Regular cardiac myocyte (primary cell): ENCODE measurements at places on chromosomes 2 and 18. TPM values are rescaled to one million over a fixed set of nuclear protein-coding genes. Genes with fewer than 3 reads are reported as not detected.

CAPN14 gene
- under 0.01 and 0.28 TPM in 2 replicates for total RNA-seq

TACR1 gene
- 0.19 and 0.56 TPM in 2 replicates for total RNA-seq

UGT1A4 gene
- total RNA-seq: 0.28 TPM in 1 of 2 replicates, not detected in the other

MAL gene
- 0.85 and 0.96 TPM in 2 replicates for total RNA-seq

VIL1 gene
- total RNA-seq: under 0.01 TPM in 2 replicates

IER3IP1 gene
- total RNA-seq: 21.4 and 28.2 TPM in 2 replicates

FBXO48 gene
- 0.28 and 0.58 TPM in 2 replicates for total RNA-seq

PRKAG3 gene
- total RNA-seq: under 0.01 TPM in 1 of 2 replicates, not detected in the other

NEMP2 gene
- 6.7 and 9.3 TPM in 2 replicates for total RNA-seq

TBR1 gene
- under 0.01 TPM in 1 of 2 replicates, not detected in the other for total RNA-seq

PSTPIP2 gene
- total RNA-seq: 7.3 and 10.0 TPM in 2 replicates

DLX2 gene
- 0.96 TPM in 1 of 2 replicates, not detected in the other for total RNA-seq

SULT1C4 gene
- total RNA-seq: 0.56 and 0.58 TPM in 2 replicates

NFU1 gene
- total RNA-seq: 44.0 and 52.0 TPM in 2 replicates

NT5C1B gene
- total RNA-seq: not detected in 2 replicates

FHL2 gene
- 247 and 287 TPM in 2 replicates for total RNA-seq

CCBE1 gene
- 21.4 and 39.3 TPM in 2 replicates for total RNA-seq

ACKR3 gene
- total RNA-seq: 0.58 and 5.4 TPM in 2 replicates

DNAJC5G gene
- not detected in 2 replicates for total RNA-seq

TUBB8B gene
- not detected in 2 replicates for total RNA-seq

CD226 gene
- total RNA-seq: under 0.01 TPM in 2 replicates

CNDP1 gene
- not detected in 2 replicates for total RNA-seq

C2orf72 gene
- 0.38 and 5.1 TPM in 2 replicates for total RNA-seq

IL36G gene
- total RNA-seq: not detected in 2 replicates

RGPD3 gene
- total RNA-seq: 0.19 and 0.85 TPM in 2 replicates

KCNIP3 gene
- total RNA-seq: 0.77 and 1.4 TPM in 2 replicates

ACMSD gene
- total RNA-seq: 0.28 TPM in 1 of 2 replicates, not detected in the other

DCDC2C gene
- total RNA-seq: not detected in 2 replicates

LRRTM4 gene
- not detected in 2 replicates for total RNA-seq

PARD3B gene
- 2.7 and 9.9 TPM in 2 replicates for total RNA-seq

KRTCAP3 gene
- total RNA-seq: not detected in 2 replicates

UGT1A3 gene
- total RNA-seq: not detected in 2 replicates

RFTN2 gene
- total RNA-seq: 0.58 and 3.7 TPM in 2 replicates

UBE2E3 gene
- 42.0 and 59.0 TPM in 2 replicates for total RNA-seq

NRP2 gene
- 9.2 and 24.8 TPM in 2 replicates for total RNA-seq

PLEK gene
- total RNA-seq: under 0.01 TPM in 2 replicates

TIMM21 gene
- total RNA-seq: 27.1 and 63.6 TPM in 2 replicates

CYP1B1 gene
- 33.9 and 165 TPM in 2 replicates for total RNA-seq

ANKRD36B gene
- total RNA-seq: 22.8 and 31.3 TPM in 2 replicates

PROM2 gene
- total RNA-seq: under 0.01 and 0.28 TPM in 2 replicates

EML6 gene
- total RNA-seq: 0.58 and 1.1 TPM in 2 replicates

CCT4 gene
- total RNA-seq: 167 and 269 TPM in 2 replicates

TMEM37 gene
- under 0.01 and 0.19 TPM in 2 replicates for total RNA-seq

ASB18 gene
- not detected in 2 replicates for total RNA-seq

LCLAT1 gene
- 13.8 and 16.3 TPM in 2 replicates for total RNA-seq

CDH7 gene
- not detected in 2 replicates for total RNA-seq

TTR gene
- not detected in 2 replicates for total RNA-seq

GALNT14 gene
- total RNA-seq: 0.85 and 1.7 TPM in 2 replicates
